Calu3 (cell line): ENCODE measurements at places on chromosomes 4 and X. TPM values are rescaled to one million over a fixed set of nuclear protein-coding genes. Genes with fewer than 3 reads are reported as not detected.

The FABP2 gene
- not detected in 2 replicates for total RNA-seq

The GSPT2 gene
- 38.1 and 48.5 TPM in 2 replicates for total RNA-seq

The VCX3A gene
- total RNA-seq: not detected in 2 replicates

The EMCN gene
- total RNA-seq: not detected in 2 replicates

The DDIT4L gene
- 0.57 and 1.2 TPM in 2 replicates for total RNA-seq

The PLS3 gene
- total RNA-seq: 169 and 174 TPM in 2 replicates

The DMRTC1 gene
- not detected in 2 replicates for total RNA-seq

DNA sequence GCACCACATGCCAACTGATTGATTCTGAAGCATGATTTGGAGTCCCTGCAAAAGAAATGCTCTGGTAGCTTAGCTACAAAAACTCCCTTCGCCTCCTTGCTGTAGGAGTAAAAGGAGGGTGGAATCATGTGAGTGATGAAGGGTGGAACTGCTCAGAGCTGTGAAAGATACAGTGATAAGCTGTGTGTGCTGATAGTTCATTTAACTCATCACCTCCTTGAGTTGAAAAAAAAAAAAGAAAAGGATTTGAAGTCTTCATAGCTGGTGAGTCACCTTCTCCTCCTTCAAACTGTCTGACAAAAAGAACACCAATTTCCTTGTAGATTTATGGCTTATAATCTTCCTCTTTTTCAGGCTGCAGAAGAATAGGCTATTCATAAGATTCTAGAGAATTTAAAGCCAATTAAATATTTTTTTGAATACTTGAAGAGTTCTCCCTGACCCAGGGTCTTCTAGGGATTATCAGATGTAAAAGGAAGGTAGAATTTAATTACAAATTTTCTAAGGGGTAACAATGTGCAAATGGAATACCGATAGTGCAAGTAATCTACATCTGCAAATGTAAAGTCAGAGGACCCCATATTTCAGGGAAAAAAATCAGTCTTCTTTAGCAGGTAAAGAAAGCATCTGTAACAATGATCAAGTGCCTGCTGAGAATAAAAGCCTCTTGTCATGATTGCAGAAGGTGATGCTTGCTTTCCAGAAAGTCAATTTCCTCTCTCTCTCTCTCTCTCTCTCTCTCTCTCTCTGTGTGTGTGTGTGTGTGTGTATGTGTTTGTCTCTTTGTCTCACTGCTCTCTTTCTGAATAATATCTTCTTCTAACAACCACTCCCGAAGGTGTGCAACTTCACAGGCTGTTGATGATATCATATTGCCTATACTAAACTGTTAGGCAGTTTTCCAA lies 208.8 kb upstream of the VEGFC start:
- DNase-seq: no peak
- H3K27me3 ChIP-seq: no peaks in the 10 kb centered on the region
- H3K27ac ChIP-seq: no peak overlapping the region
- peaks cover 27% of the 10 kb centered on the region for H3K4me1 ChIP-seq
- H3K36me3 ChIP-seq: no peaks in the 10 kb centered on the region

DNA sequence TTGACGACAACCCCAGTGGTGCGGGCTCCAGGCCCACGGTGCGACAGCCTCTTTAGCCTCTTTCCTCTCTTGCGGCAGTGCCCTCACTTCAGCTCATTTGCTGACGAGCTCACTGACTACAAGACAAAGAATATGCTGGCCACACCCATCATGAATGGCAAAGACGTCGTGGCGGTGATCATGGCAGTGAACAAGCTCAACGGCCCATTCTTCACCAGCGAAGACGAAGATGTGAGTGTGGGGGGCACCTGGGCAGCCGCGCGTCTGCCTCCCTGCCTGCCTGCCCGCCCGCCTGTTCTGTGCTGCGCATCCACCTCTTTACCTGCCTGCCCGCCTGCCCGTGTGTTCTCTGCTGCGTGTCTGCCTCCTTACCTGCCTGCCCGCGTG lies 9.2 kb downstream of the PDE6B start:
- no peaks in the 10 kb centered on the region for H3K27me3 ChIP-seq
- H3K36me3 ChIP-seq: peaks cover 6% of the 10 kb centered on the region
- no peak overlapping the region for H3K27ac ChIP-seq
- no peak for DNase-seq
- no peaks in the 10 kb centered on the region for H3K4me1 ChIP-seq
- H3K4me3 ChIP-seq: no peak overlapping the region

- H3K4me3 ChIP-seq: no peak overlapping the region
- no peak overlapping the region for H3K27ac ChIP-seq
- DNase-seq: no peak
- H3K27me3 ChIP-seq: no peaks in the 10 kb centered on the region
- no peaks in the 10 kb centered on the region for H3K36me3 ChIP-seq
- H3K4me1 ChIP-seq: peaks cover 11% of the 10 kb centered on the region
Observed at GRCh38 chr4:24995346-24995919, 35.3 kb downstream of the LGI2 start.

DNA sequence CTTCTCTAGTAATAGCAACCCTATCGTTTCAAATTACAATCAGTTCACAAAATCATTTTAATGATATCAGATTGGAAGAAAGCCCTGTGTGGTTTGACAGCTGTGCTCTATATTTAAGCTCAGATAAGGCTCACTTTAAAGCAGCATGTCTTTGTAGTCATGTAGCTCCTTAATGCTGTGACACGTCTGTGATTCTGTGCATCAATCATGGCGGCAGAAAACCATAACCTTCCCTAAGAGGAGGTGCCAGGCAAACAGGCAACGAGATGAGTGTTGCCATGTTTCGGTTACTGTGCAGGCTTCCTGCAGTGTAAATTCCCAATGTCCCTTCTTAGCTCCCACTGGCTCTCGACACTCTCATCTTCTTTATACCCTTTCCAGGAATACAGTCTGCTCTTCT lies 212.7 kb downstream of the GRID2 start:
- no peak for DNase-seq
- no peak overlapping the region for H3K27ac ChIP-seq
- H3K36me3 ChIP-seq: no peaks in the 10 kb centered on the region
- no peaks in the 10 kb centered on the region for H3K27me3 ChIP-seq

- H3K27ac ChIP-seq: peak overlapping the region; percentile 31
- H3K27me3 ChIP-seq: no peaks in the 10 kb centered on the region
- H3K4me3 ChIP-seq: no peak overlapping the region
- H3K4me1 ChIP-seq: peaks cover 6% of the 10 kb centered on the region
Observed at GRCh38 chrX:33183361-33183760, 28.0 kb downstream of the DMD start.

DNA sequence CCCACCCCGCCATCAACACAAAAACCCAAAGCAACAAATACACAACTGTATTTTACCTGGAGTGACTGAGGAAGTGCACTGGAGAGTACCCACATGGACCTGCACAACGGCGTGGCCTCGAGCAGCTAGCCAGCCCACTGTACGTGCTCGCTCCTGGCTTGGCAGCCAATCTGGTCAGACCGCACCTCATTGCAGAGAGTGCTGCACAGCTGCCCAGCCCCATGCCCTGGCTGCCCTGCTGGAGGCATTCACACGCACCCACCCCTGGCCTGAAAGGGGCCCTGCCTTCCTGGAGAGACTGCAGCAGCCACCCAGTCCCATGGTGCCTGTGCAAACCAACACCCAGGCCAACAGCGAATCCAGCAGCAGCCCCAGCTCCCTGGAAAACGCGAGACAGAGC lies 116.3 kb downstream of the GALNTL6 start:
- no peaks in the 10 kb centered on the region for H3K27me3 ChIP-seq
- no peaks in the 10 kb centered on the region for H3K4me1 ChIP-seq
- H3K4me3 ChIP-seq: no peak overlapping the region

DNA sequence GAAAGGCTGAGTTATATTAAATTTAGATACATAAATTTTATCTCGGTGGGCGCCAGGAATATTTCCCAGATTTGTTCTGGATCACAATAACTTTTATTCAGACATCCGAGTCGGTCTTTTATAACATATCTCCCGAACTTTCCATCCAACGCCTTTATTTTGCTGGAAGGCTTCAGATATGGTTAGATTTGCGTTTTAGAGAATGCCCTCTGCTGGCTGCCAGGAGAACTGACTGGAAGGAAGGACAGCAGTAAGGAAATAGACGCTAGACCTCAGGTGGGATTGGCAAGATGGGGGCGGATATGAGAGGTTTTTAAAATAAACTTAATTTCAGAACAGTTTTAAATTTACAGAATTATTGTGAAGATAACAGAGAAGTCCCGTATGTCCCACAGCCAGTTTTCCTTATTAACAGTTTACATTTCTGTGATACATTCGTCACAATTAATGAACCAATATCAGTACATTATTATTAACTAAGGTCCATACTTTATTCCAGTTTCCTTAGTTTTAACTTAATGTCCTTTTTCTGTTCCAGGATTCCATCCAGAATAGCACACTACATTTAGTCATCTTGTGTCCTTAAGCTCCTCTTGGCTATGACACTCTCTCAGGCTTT lies 4.6 kb upstream of the KANTR start:
- no peak overlapping the region for H3K4me3 ChIP-seq
- DNase-seq: peak; percentile 52
- peaks cover 42% of the 10 kb centered on the region for H3K36me3 ChIP-seq

DNA sequence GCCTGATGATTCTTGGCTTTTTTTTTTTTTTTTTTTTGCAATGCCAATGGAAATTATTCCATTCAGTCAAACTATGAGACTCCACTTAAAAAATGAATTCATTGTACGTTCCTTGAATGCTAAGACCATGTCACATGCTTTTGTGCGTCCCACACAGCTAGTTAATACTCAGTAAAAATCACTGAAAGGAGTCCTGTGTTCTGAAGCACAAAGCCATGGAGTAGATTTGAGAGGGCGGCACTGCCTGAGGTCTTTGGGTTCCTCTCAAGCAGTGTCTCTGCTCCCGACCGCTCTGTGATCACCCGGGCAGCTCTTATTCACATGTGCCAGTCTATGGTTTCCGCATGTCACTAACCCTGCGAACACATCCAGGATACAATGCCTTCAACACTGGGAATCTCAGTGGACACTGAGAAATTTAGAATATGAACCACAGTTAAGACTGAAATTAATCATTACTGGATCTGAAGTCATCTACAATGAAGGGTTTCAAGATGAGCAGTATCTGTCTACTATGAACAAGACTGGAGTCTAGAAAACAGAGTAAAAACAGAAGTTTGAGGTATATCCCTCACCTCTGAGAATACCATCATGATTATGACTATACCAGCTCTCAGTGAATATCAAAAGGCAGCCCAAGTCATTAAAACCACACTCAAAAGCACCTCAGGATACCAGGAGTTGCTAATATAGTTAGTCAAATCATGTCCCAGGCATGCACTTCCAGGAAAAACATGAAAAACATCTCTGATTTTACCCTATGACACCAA lies 193.0 kb downstream of the MGST2 start:
- H3K4me3 ChIP-seq: no peak overlapping the region
- no peaks in the 10 kb centered on the region for H3K36me3 ChIP-seq
- no peaks in the 10 kb centered on the region for H3K27me3 ChIP-seq

DNA sequence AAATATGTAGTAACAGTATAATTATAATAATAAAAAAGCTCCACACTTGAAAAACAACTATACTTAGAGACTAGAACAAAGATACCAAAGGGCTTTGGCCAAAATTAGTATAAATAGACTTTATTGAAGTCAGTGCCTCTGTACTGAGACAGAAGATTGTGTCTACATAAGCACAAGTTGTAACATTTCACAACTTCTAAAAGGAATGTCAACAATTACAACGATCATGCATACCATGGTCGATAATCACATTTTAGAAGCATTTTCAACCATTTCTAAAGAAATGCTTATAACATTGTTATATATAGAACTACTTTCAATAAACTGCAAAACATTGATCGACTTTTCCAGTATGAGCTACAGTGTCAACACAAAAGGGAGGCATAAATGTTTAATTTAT lies 57.0 kb downstream of the DHX15 start:
- DNase-seq: no peak
- H3K27ac ChIP-seq: no peak overlapping the region
- no peak overlapping the region for H3K4me3 ChIP-seq
- peaks cover 6% of the 10 kb centered on the region for H3K4me1 ChIP-seq

DNA sequence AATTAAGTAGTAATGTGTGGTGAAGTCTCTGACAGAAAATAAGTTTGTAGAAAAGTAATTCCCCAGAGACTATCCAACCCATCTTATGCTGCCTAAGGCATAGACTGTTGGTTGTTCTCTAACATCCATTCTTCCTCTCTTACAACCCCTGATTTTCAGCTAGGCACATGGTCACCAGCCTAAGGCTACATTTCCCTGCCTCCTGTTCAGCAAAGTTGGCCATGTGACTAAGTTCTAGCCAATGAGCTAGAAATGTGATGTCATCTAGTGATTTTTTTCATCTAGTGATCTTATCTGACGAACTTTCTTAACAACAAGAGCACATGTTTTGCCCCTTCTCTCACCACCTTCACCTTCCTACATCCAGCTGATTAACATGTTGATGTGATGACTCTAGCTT lies 102.3 kb upstream of the S100G start:
- no peaks in the 10 kb centered on the region for H3K27me3 ChIP-seq
- DNase-seq: no peak
- no peak overlapping the region for H3K4me3 ChIP-seq
